ENCODE measurements at places on chromosomes 6 and 20.

DNA sequence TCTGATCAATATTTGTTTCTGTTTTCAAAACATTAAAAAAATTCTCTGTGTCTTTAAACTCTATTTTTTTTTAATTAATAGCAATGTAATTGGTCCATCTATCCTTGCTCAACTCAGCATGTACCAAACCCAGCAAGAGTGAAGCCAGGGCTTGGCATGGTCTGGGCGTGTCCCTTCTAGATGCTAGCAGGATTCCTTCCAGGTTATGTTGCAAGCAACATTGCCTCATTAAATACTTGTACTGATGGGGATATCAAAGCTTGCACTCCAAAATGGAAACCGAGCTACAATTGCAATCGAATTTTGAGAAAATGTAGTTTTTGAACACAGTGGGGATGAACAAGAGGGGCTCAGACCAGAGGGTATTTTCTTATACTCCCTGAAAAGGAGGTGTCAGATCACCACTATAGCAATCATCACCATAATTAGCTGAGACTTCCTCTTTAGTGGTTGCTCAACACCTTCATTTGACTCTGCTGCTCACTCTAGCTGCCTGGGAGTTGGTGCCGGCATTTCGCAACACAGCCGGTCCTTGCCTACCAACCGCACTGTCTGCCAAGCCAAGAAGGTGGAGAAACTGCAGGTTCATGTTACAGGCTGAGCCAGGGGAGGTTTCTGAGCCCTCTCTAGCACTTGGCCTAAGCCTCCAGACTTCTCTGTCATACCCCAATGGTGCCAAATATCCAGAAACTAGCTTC is 67.8 kb upstream of the RALGAPA2 start:
- DNase-seq: peak; percentile 12

GRCh38 chr20:57293995-57294394 is 27.6 kb upstream of the BMP7 start:
- DNase-seq: no peak

- peak; percentile 14 for DNase-seq
Measured at GRCh38 chr6:136720045-136720770, 72.1 kb downstream of the MAP3K5 start.

DNA sequence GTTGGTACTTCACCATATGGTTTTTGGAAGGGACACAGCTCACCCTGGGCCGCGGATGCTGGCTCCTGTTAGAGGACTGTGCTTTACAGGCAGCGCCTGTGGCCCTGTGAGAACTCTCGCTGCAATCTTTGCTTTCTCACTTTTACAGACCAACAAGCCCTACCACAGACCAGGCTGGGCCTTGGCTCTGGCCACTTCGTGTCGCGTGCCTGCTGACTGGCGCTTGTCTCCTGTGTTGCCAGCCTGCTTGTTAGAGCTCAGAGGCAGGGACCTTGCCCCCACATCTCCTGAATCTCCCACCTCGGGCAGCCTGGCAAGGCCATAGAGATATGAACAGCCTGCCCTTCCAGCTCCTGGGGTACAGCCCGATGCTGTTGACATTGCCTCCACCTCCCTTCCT is 56.1 kb downstream of the SYNJ2 start:
- no peak for DNase-seq

DNA sequence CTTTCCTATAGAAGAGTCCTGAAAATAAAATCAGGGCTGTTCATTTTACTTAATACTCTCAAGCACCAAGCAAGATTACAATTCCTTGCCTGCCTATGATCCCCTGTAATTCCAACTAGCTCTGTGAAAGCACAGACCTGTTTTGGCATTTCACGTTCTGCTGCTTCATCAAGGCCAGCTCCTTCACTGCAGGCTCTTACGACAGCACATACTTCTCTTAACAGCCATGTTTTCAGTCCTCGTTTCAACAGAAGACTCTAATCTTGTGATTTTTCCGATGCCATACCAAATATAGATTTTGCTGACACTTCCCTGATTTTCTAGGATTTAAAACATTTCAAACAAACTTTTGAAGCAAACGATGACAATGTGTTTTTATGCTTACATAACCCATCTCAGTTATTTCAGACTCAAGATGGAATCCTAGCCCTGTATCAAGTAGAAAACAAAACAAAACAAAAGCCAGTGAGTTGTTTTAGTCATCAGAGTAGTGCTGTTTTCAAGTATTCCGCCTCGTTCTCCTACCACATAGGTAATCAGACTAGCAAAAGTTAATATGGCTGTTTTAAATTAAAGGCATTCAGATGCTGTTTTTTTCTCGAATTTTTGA is 616.5 kb upstream of the CITED2 start:
- DNase-seq: no peak

- DNase-seq: peak; percentile 42
Measured at GRCh38 chr20:25203871-25204320, 8.4 kb downstream of the ENTPD6 start.

DNA sequence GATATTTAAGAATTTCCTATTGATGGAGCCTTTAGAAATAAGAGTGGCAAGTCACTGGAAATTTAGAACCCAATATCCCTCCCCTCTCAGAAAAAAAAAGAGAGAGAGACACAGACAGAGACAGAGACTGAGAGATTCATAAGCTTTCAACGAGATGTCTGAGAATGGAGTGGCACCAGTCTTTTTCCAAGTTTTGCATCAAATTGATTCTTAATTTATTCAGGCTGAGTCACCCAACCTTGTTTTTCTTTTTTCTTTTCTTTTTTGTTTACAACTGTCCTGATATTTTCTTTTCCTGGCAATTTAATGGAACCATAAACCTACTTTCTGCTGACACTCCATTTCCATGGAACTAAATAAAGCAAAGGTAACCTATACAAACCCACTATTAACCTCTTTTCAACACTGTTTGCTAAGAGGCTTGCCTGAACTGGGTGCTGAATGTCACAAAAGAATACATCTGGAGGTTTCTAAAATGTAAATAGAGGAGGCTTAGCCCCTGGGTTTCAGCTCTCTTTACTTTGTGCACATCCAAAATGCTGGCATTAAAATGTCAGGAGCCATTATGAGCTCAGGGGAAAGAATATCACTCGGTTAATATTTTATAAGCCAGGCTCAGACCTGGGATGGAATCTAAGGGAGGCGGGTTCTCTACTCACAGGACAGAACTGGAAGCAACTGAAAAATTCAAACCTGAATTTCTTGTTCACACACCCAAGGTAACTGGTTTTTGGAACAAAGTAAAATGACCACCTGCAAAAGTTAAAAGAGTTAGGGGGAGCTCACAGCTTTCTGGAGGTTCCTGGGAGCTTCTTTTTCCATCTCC is 100.8 kb downstream of the BFSP1 start:
- DNase-seq: no peak

DNA sequence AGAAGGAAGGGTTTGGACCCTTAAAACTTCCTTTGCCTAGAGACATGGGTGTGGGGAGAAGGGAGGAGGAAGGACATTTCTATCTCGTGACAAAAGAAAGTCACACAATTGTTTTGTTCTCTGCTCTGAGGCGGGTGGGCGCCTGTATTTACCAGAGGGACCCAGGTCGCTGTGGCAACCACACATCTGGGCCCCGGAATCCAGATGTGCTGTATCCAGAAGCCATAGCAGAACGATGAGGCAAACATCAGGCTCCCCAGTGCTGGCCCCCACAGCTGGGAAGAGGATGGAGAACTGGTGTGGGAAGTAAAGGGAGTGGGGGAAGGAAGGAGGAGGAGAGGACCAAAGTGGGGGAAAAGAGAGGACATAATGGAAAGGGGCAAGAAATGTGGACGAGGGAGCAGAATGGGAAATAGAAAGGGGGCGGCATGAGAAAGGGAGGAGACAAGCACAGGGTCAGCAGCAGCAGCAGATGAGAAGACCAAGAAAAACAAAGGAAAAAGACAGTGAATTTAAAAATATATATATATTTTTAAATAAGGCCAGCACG is 3.4 kb upstream of the TNXB start:
- DNase-seq: no peak

DNA sequence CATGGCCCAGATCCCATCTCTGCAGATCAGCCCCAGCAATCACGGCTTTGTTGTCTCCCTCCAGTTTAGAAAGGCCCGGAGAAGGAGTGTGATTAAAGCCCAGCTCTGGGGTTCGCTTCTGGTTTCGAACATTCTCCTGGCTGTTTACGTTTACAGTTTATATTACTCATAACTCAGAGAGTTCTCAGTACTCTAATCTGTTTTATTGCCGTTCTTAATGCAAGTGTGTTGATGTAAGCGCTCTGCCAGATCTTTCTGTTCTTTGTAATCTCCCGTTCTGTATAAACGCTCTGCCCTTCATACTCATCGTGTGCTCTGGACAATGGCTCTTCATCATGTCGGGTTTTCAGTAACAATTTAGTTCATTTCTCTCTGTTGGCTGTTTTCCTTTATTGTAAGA is 118.0 kb upstream of the PRND start:
- DNase-seq: no peak

- peak; percentile 55 for DNase-seq
Measured at GRCh38 chr6:21596949-21597682, 3.6 kb downstream of the SOX4 start.

GRCh38 chr6:42199106-42199981 is 4.6 kb upstream of the GUCA1B start:
- no peak for DNase-seq

DNA sequence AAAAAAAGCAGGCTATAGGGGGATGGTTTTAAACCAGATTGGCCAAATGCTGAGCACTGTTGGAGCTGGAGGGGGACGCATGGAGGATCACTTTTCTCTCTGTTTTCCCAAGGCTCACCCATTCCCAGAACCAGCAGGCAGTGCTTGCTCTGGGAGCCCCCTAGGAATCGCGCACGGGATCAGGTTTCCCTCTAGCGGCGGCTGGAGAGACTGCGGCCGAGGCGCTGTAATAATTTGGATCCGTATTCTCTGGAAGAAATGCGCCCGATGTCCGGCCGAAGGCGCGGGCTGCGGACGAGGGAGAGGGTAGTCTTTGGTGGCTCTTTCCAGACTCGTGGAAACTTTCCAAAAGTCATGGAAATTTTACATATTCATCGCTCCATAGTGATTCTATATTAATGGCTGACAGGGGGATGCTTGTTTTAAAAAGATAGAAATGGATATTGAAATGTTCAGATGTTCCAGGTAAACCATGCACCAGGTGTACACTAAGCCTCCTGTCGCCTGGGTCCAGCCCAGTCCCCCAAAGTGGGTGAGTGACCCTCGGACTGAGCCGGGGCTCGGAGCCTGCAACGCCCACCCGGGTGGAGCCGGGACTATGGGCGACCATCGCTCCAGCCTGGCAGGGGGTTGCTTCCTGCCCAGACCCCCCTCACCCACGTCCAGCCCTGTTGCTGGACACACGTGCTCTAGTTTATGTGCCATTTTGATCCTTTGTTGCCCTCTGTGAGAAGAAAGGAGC is 78.7 kb upstream of the PHACTR3 start:
- no peak for DNase-seq

DNA sequence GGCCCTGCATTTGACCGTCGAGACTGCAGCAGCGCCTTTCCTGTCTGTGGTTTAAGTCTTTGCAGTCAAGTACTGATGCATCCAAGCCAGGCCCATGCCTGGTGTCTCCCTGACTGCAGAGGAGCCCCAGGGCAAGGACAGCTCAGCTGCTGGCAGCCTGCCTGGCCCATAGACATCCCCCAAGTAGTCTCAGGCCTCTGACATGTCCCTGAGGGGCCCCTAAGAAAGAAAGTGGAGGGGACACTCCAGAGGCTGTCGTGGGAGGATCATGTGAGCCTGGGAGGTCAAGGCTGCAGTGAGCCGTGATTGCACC is 18.0 kb downstream of the HRH3 start:
- no peak for DNase-seq

DNA sequence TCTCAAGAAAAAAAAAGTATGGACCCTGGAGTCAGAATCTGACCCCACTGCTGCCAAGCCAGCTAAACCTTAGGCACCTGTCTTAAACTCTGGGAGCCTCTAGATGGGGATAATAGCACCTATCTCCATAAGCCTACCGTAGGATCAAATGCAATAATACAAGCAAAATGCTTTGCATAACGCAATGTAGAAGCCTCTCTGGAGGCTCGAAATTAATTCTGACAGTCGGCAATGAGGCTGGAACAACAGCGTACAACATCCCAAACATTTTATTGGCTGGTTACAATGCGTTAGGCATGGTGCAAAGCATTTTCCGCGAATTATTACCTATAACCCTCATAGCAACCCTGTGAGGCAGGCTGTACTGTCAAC is 521 bp downstream of the CDK5RAP1 start:
- no peak for DNase-seq

DNA sequence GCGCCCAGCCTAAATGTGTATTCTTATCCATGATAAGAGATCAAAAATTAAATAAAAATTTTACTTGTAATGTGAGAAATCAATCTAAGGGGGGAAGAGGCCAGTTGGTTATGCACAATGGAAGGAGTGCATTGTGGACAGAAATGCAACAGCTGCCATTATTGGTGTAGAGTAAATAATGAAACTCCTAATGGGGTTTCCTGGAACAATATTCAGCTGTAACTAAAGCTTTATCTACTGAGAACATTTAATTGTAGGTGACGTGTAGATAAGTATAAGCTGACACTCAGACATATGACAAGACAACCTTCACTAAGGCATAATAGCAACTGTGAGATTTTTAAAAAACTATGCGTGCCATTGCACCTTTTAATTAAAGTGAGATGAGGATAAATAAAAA is 71.4 kb downstream of the CEP57L1 start:
- DNase-seq: no peak

DNA sequence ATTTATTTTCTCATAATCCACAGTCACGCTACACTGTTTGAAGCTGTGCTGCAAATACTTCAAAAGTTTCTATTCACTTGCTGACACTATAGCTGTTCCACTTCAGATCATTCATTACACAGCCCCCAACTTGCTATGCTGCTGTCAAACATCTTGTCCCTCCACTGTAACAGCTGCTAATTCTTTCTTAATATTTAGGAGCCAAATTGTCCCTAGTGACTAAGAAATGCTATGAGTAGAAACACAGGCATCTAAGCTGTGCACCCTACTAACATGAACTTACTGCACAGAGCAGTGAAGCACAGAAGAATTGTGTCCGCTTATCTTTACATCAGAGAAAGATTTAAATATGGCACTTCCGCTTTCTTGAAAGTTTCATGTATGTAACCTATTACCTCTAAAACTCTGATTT is 91.3 kb downstream of the PDE10A start:
- DNase-seq: no peak

DNA sequence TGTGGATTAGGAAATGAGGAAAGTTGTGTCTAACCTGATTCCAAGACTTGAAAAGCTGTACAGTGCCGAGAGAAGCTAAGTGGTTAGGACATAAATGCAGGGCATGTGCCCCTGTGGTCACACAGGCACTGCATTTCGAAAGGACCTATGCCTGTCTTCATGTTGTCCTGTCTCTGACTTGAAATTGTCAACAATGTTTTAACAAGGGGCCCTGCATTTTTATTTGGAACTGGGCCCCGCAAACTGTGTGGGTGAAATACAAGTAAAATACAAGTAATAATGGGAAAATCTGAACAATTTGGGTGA is 38.8 kb downstream of the MRS2 start:
- DNase-seq: no peak

- no peak for DNase-seq
Measured at GRCh38 chr6:73614802-73615201, 39.0 kb downstream of the SLC17A5 start.
